ENCODE measurements at places on chromosomes 5 and 9. TPM values are rescaled to one million over a fixed set of nuclear protein-coding genes. Genes with fewer than 3 reads are reported as not detected.

The CEMIP2 gene
- 15.6 TPM for total RNA-seq

The ANGPTL2 gene
- 55.8 TPM for total RNA-seq

DNA sequence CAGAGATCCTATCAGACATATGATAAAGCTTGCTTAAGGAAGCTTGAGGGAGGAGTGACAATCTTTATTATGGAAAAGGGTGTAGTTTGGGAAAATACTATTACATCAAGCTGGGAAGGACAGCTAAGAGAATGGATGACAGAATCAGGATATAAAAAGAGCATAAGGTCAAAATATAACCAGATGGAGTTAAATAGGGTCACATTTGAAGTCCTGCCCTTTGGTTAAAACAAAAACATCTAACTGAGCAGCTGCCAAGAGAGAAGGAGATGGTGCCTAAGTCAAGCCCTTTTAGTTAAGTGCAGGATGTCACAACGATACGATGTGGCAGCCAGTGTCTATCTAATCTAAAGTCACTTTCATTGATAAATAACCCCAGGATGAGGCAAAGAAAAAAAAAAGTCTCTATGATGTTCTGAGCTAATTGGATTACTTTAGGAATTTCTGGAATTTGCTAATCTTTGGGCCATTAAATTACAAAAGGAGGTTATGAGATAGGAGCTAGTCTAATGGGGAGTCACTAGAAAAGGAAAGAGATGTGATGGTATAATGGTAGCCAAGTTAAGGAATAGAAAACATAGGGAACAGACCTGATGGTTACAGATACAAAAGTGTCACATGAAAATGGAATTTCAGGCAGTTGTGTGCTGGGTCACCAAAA, 365.2 kb downstream of the PDE4D start:
- H3K27ac ChIP-seq = no peak overlapping the region
- no peak overlapping the region for H3K4me3 ChIP-seq
- no peaks in the 10 kb centered on the region for H3K4me1 ChIP-seq
- no peaks in the 10 kb centered on the region for H3K36me3 ChIP-seq
- H3K27me3 ChIP-seq = no peaks in the 10 kb centered on the region

- H3K27ac ChIP-seq = peak overlapping the region; percentile 50
- peaks cover 18% of the 10 kb centered on the region for H3K4me1 ChIP-seq
- no peak overlapping the region for H3K4me3 ChIP-seq
- H3K36me3 ChIP-seq = no peaks in the 10 kb centered on the region
These were observed 188.1 kb downstream of the RFX3 start for GRCh38 chr9:3337515-3338225.

GRCh38 chr9:132833550-132834121, 44.4 kb downstream of the AK8 start:
- H3K27ac ChIP-seq = no peak overlapping the region
- no peaks in the 10 kb centered on the region for H3K27me3 ChIP-seq
- no peak overlapping the region for H3K4me3 ChIP-seq
- H3K36me3 ChIP-seq = no peaks in the 10 kb centered on the region

GRCh38 chr5:149550594-149551226, 529 bp downstream of the CSNK1A1 start:
- H3K36me3 ChIP-seq = peaks cover 37% of the 10 kb centered on the region
- no peaks in the 10 kb centered on the region for H3K4me1 ChIP-seq
- DNase-seq = no peak
- no peaks in the 10 kb centered on the region for H3K27me3 ChIP-seq
- peak overlapping the region; percentile 77 for H3K4me3 ChIP-seq

The TSC1 gene
- total RNA-seq = 36.4 TPM

DNA sequence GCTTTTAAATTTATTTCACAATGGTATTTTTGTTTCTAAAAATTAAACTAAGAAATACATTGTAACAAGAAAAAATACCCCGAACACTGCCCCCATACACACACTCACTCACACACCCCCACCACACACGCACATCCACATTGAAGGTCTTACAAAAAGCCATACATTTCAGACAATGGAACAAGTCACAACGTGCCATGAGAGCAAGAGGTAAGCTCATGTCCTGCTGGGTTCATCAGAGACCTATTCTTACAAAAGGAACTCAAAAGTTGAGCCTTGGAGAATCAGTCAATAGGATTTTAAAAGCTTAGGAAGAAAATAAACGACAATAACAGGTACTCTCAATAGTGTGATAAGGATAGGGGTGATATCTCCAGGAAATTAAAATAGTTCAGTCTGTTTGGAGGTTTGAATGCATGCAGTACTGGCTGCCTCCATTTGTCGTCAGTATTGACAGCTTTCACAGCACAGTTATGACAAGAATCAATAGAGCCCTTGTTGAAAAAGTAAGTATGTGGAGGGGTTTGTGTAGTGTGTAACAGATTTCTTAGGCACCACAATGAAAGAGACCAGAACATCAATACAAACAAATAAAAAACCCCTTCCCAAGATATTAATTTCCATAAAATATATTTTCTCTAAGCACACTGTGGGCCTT, 1826.2 kb upstream of the CDH6 start:
- H3K27ac ChIP-seq = no peak overlapping the region
- no peak for DNase-seq
- no peaks in the 10 kb centered on the region for H3K4me1 ChIP-seq
- no peak overlapping the region for H3K4me3 ChIP-seq
- no peaks in the 10 kb centered on the region for H3K27me3 ChIP-seq

DNA sequence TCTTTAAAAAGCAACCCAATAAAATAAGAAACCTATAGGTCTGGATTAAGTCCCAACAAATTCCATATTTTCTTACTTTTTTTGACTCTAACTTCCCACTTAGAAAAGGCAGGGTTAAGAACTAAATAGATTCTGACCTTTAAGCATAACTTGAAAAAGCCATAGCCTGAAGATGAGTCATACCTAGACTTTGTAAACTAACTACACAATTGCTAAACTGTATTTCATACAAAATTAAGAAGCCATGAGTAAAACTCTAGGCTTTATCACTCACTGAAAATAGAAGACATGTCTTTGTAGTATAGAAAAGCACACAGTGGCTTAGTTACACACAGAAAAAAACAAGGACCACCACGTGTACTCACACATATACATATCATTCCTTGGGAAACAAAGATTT, 51.5 kb downstream of the MLLT3 start:
- H3K36me3 ChIP-seq = no peaks in the 10 kb centered on the region
- H3K27me3 ChIP-seq = no peaks in the 10 kb centered on the region
- H3K27ac ChIP-seq = no peak overlapping the region
- peaks cover 7% of the 10 kb centered on the region for H3K4me1 ChIP-seq

The LHX3 gene
- total RNA-seq = not detected

DNA sequence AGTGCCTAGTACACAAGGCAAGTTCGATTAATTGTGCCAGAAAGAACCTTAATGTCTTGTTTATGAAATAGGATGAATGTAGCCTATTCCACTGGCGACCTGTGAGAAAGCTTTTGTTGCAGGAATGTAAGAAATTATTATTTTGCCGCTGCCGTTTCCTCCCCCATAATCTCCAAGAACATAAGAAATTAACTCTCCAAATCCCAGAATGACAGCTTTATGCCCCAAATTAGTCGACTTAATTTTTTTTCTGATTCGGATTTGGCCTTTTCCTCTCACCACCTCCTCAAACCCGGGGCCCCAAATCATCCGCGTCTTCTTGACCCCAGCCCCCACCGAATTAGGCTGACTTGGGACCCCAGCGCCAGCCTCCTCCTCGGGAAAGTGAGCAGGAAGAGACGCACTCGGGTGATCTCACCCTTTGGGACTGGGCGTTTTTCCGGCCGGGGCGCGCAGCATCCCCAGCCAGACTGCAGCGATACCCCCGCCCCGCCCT, 682 bp upstream of the SPTAN1 start:
- H3K36me3 ChIP-seq = no peaks in the 10 kb centered on the region
- H3K27ac ChIP-seq = peak overlapping the region; percentile 99
- no peak for DNase-seq
- H3K27me3 ChIP-seq = no peaks in the 10 kb centered on the region

- H3K4me1 ChIP-seq = no peaks in the 10 kb centered on the region
- no peak for DNase-seq
- no peaks in the 10 kb centered on the region for H3K36me3 ChIP-seq
These were observed 53.7 kb upstream of the PIP5K1B start for GRCh38 chr9:68651280-68651893.

The NOTCH1 gene
- total RNA-seq = 39.7 TPM

DNA sequence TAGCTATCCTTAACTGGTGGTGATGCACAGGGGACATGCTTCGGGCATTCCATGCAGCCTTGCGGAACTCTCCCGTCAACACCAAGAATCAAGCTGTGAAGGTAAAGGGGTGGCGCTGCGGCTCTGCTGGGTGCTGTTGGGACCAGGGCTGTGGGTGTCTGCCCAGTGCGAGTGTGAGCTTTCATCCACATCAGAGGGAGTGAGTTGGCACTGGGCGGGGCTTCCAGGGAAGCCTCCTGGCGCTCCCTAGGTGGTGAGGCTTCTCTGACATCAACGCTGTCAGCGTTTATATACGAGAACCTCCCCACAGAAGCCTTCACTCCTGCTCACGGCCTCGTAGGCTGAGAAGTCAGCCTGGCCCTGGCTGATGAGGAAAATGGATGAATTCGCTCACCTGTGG, 11.7 kb downstream of the ARPC5L start:
- H3K27ac ChIP-seq = no peak overlapping the region
- no peaks in the 10 kb centered on the region for H3K4me1 ChIP-seq
- peaks cover 51% of the 10 kb centered on the region for H3K36me3 ChIP-seq
- H3K27me3 ChIP-seq = no peaks in the 10 kb centered on the region
- no peak for DNase-seq

DNA sequence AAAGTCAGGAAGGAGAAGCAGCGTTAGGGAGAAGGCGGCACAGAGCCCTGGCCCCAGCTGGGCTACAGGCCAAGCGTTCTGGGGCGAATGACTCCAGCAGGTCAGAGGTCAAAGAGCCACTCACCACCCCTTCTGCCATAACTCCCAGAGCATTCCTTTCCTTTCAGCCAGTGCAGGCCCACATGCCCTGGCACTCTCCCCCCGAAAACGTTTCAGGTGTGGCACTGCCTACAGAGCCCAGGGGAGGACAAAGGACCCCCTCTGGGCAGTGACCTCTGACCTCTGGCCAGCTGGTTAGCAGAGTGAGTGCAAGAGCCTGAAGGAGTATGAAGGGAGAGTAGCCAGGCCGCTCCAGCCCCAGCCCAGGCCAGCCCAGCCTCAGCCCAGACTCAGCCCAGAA, 4.9 kb downstream of the ABCA2 start:
- peaks cover 14% of the 10 kb centered on the region for H3K4me1 ChIP-seq
- no peak overlapping the region for H3K4me3 ChIP-seq
- no peaks in the 10 kb centered on the region for H3K27me3 ChIP-seq
- no peak for DNase-seq

DNA sequence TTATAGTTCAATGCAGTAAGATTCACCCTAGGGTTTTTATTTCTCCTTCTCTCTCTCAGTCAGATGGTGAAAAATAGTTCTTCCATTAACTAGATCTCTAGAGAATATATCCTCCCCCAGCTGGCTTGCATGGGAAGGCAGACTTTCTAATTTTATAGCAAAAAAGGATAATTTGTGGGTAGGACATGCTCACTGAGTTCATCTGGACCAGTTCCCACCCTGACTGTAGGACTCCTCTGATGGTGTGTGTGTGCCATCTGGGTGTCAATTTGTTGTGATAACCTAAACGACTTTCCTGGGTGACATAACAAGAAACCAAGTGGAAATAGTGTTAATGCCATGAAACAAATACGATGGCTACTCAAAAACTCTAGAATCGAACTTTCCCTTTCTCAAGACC, 44.9 kb downstream of the APBA1 start:
- H3K4me1 ChIP-seq = peaks cover 10% of the 10 kb centered on the region
- H3K36me3 ChIP-seq = no peaks in the 10 kb centered on the region
- H3K27ac ChIP-seq = no peak overlapping the region
- DNase-seq = no peak
- no peak overlapping the region for H3K4me3 ChIP-seq
- no peaks in the 10 kb centered on the region for H3K27me3 ChIP-seq

DNA sequence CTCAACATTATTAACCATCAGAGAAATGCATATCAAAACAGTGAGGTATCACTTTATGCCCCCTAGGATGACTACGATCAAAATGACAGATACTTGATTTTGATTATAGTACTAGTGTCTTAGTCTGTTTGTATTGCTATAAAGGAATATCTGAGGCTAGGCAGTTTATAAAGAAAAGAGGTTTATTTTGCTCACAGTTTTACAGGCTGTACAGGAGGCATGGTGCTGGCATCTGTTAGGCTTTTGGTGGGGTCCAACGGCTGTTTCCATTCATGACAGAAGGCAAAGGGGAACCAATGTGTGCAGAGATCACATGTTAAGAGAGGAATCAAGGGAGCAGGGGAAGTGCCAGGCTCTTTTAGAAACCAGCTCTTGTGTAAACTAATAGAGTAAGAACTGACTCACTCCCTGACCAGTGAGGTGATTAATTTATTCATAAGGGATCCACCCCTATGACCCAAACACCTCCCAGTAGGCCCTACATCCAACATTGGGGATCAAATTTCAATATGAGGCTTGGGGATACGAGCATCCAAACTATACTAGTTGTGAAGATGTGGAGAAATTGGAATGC, 16.0 kb upstream of the AFF4 start:
- no peak for DNase-seq
- no peaks in the 10 kb centered on the region for H3K4me1 ChIP-seq
- H3K36me3 ChIP-seq = no peaks in the 10 kb centered on the region
- H3K4me3 ChIP-seq = no peak overlapping the region
- no peak overlapping the region for H3K27ac ChIP-seq

DNA sequence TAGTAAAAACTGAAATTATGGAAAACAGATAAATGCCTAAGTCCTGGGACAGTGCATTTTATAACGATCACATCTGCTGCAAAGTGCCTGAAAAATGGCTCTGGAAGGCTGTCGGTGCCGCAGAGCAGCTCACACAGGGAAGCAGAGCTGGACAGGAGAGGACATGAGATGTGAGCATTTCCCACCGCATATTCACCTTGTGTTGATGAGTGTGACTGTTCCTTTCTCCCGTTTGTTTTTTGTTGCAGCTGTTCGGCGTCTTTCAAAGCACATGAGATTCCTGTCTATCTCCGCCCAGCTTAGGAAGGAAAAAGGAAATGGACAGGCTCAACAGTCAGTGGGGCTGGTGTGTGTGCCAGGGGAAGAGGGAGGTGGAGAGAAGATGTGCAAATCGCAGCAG, 164.9 kb upstream of the SEMA6A start:
- no peaks in the 10 kb centered on the region for H3K36me3 ChIP-seq
- H3K27ac ChIP-seq = no peak overlapping the region
- DNase-seq = no peak
- H3K27me3 ChIP-seq = no peaks in the 10 kb centered on the region
- H3K4me3 ChIP-seq = no peak overlapping the region

The EQTN gene
- total RNA-seq = not detected

GRCh38 chr5:109690975-109691574, 1.3 kb downstream of the MAN2A1 start:
- no peaks in the 10 kb centered on the region for H3K27me3 ChIP-seq
- no peaks in the 10 kb centered on the region for H3K4me1 ChIP-seq
- peak overlapping the region; percentile 84 for H3K4me3 ChIP-seq
- no peaks in the 10 kb centered on the region for H3K36me3 ChIP-seq

GRCh38 chr5:103293719-103294118, 35.2 kb downstream of the MACIR start:
- no peak for DNase-seq
- no peak overlapping the region for H3K4me3 ChIP-seq
- no peak overlapping the region for H3K27ac ChIP-seq
- H3K4me1 ChIP-seq = no peaks in the 10 kb centered on the region
- H3K27me3 ChIP-seq = no peaks in the 10 kb centered on the region

- peak; percentile 68 for DNase-seq
- H3K27me3 ChIP-seq = no peaks in the 10 kb centered on the region
- no peaks in the 10 kb centered on the region for H3K36me3 ChIP-seq
These were observed 74.8 kb downstream of the ICE1 start for GRCh38 chr5:5497152-5497788.

Data from right atrium auricular region (tissue), 2 donors.